A172 (cell line): ENCODE measurements at places on chromosomes 16 and 17.

- no peak for DNase-seq
These were observed at the start of gene CHRNB1 for GRCh38 chr17:7444682-7445618. Gene CHRNB1 (plus strand): TSS chr17:7445061. CDS start chr17:7445128, 67 bp downstream.

- DNase-seq = no peak
These were observed 21.1 kb upstream of the MLKL start for GRCh38 chr16:74721716-74722115.

GRCh38 chr17:19830061-19830460, 37.7 kb downstream of the ULK2 start:
- no peak for DNase-seq

DNA sequence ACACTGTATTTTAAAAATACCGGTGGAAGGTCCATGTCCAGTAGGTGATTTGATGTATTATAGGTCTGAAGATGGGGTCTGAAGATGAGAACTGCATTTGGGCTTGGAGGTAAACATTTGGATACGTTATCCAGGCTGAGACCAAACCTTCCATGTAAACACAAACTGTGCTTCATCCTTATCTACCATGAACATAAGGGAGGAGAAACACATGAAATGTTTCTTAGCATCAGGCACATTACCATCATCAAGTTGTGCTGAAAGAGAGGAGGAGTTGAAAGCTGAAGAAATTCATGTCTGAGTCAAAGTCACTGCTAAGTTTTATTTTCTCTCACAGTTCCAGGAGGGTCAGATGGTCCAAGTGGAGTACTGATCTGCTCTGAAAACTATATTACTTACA, 11.4 kb downstream of the SF3B3 start:
- DNase-seq = no peak

- DNase-seq = peak; percentile 51
These were observed 46.3 kb downstream of the METRNL start for GRCh38 chr17:83125515-83126274.

DNA sequence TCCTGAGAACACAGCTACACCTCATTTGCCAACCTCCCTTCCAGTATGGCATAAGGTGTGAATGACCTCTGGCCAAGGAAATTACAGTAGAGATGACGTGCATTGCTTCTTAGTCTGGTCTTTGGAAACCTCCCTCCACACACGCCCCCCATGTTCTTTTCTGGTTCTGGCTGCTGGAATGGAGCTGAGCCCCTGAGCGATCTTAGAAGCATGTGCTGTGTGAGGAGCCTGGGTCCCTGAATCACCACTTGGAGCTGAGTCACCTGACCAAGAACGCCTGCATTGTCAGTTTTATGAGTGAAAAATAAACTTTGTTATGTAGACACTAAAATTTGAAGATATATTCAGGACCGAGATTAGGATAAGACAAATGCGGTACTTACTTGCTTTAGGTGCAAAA, 51.4 kb downstream of the HS3ST3A1 start:
- peak; percentile 39 for DNase-seq

- no peak for DNase-seq
These were observed 67.2 kb downstream of the CCDC182 start for GRCh38 chr17:57677858-57678257.
